ENCODE measurements at places on chromosomes 2 and 18.

GRCh38 chr2:136298631-136299030 lies 180.7 kb upstream of the CXCR4 start:
- H3K36me3 ChIP-seq: no peaks in the 10 kb centered on the region
- no peak for DNase-seq
- no peak overlapping the region for H3K4me3 ChIP-seq
- H3K27ac ChIP-seq: no peak overlapping the region
- H3K27me3 ChIP-seq: no peaks in the 10 kb centered on the region
- H3K4me1 ChIP-seq: no peaks in the 10 kb centered on the region

GRCh38 chr2:45980161-45980865 lies 316.9 kb upstream of the EPAS1 start:
- DNase-seq: peak; percentile 34
- H3K27me3 ChIP-seq: no peaks in the 10 kb centered on the region
- no peak overlapping the region for H3K4me3 ChIP-seq
- no peak overlapping the region for H3K27ac ChIP-seq
- no peaks in the 10 kb centered on the region for H3K4me1 ChIP-seq

DNA sequence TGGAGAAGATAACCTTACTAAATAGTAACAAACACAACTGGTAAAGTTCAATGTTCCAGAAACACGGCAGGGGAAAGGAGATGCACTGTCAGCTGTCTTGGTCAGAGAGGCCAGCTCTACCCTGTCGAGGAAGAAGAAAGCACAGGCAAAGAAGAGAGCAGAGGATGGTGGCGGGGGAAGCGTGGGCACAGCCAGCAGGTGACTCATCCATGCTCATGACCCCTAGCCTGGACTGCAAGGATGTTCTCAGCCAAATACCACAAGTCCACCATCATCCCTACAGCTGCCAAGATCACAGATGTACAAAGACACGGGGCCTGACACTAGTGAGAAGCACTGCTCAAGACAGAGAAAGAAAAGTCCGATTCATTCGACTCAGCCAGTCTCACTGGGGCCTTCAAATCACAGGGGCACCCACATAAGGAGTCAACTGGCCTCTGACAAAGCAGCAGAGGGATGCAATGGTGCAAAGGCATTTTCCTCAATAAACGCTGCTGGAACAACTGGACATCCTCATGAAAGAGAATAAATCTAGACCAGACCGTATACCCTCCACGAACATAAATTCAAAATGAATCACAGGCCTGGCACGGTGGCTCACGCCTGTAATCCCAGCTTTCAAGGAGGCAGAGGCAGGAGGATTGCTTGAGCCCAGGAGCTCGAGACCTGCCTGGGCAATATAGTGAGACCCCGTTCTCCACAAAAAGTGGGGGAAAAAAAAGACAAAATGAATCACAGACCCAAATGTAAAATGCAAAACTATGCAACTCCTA lies 5.6 kb downstream of the DTYMK start:
- no peaks in the 10 kb centered on the region for H3K36me3 ChIP-seq
- peaks cover 25% of the 10 kb centered on the region for H3K4me1 ChIP-seq
- peak overlapping the region; percentile 74 for H3K27ac ChIP-seq
- no peaks in the 10 kb centered on the region for H3K27me3 ChIP-seq
- DNase-seq: peak; percentile 75

- H3K27ac ChIP-seq: no peak overlapping the region
- H3K4me3 ChIP-seq: no peak overlapping the region
- peaks cover 30% of the 10 kb centered on the region for H3K36me3 ChIP-seq
- no peak for DNase-seq
- no peaks in the 10 kb centered on the region for H3K4me1 ChIP-seq
Measured at GRCh38 chr2:73772819-73773218, 7.1 kb downstream of the DUSP11 start.

DNA sequence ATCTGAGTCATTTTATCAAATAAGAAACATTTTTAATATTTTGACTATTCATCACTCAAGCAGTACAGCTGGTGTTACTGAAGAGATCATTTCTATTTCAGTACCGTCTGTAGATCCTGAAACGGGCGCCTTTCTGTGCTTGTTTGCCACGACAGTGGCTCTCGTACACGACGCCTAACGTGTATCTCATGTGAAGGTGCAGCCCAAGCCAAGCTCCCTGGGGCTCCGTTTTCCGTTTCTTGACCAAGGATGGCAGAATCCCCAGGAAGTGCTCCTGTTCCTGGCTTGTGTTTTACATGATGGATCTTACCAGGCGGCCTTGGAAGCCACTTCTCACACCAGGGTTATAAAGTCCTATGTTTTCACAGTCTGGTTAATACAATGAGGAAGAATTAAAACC lies 320.6 kb downstream of the GBX2 start:
- H3K4me1 ChIP-seq: no peaks in the 10 kb centered on the region
- H3K4me3 ChIP-seq: no peak overlapping the region
- H3K36me3 ChIP-seq: no peaks in the 10 kb centered on the region
- H3K27ac ChIP-seq: no peak overlapping the region
- no peaks in the 10 kb centered on the region for H3K27me3 ChIP-seq

DNA sequence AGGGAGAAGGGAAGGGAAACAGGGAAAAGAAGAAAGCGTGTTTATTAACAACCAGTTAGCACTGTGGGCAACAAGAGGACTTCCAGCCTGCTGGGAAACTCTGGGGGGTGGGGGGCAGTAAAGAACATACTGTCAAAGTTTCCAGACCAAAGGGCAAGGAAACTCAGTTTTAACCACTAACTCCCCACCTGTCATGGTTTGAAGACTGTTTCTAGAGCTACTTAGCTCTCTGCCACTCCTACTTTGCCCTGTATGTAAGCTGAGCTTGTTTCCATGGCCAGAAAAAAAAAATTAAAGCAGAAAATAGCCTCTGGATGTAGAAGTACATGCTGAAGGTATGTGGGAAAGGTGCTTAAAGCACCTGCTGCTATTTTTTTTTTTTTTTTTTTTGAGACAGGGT lies 11.0 kb upstream of the PTPN2 start:
- peaks cover 3% of the 10 kb centered on the region for H3K27me3 ChIP-seq
- no peak for DNase-seq
- H3K4me3 ChIP-seq: no peak overlapping the region
- no peak overlapping the region for H3K27ac ChIP-seq
- no peaks in the 10 kb centered on the region for H3K36me3 ChIP-seq
- H3K4me1 ChIP-seq: no peaks in the 10 kb centered on the region
